DMS79 treated with DMSO at 0.1 percent for 48 hours (cell line): ENCODE measurements at places on chromosomes 7 and 10.

DNA sequence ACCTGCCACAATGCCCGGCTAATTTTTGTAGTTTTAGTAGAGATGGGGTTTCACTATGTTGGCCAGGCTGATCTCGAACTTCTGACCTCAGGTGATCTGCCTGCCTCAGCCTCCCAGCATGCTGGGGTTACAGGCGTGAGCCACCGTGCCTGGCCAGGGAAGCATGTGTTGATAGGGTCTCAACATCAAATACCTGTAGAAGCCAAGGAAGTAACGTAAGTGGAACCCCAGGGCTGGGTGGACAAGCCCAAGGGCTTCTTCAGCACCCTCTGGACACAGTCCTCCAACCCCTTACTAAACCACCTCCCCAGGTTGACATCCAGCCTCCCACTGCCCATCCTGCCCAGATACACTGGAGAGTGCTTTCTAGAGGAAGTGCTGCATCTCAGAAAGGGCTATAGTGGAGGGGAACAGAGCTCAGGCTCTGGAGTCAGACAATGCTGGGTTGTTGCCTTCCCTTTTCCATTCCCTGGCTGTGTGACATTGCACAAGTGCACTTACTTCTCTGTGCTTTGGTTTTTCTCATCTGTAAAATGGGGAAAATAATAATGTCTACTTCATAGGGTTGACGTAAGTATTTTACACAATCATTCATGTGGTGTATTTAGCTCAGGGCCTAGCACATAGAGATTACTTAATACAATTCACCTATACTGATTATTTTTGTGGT, 73.9 kb upstream of the KAT6B start:
- no peak for DNase-seq

DNA sequence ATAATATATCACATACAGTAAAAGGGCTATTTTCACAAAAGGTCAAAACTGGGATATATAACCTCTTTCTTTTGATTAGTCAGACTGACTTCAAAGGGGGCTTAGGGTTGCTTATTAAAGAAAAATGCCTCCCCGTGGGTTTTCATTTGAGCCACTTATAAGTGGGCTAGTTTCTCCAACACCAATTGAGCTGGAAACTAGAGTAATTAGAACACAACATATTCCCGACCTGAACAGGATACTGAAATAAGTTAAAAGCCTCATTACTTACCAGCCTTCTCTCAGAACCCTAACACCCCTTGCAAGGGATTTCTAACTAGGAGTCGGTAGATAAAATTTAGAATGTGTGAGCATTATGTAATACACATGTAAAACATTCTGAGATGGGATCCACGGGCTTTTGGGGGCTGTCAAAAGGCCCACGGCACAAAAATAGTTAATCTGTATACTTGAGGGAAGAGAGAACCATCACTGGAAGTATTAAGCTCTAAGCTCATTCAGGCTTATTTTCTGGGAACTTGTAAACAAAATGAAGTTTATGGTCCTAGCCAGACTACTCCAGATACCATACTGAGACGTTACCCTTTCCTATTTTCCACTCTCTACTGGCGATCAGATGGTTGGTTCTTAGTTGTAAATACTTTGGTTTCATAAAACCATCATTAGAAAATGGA, 29.3 kb upstream of the KMT2E start:
- no peak for DNase-seq

DNA sequence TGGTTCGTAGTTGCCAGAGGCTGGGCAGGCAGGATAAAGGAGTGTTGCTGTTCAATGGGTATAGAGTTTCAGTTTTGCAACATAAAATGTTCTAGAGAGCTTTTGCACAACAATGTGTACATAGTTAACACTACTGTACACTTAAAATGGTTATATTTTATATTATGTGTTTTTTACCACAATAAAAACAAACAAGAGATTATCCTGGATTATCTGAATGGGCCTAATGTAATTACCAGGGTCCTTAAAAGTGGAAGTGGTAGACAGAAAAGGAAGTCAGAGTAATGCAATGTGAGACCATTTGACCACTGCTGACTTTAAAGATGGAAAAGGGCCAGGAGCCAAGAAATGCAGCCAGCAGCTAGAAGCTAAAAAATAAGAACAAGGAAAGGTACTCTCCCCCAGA, 159.7 kb downstream of the SGMS1 start:
- peak; percentile 18 for DNase-seq

DNA sequence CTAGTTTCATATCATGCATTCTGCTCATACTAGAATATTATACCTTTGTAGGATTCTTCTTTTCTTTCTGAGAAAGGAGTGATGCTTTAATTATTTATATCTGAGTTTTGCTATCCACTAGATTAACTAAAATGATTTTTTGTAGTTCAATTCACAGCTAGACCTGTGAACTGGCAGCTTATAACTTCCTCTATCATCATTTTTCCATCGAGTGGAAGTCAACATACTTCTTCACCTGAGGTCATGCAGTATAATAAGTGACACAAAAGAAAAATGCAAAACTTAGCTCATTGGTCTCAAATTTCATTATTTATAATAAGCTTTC, 8.0 kb downstream of the LRRN3 start:
- no peak for DNase-seq
